ENCODE measurements at places on chromosomes 1 and 21.

- DNase-seq = peak; percentile 69
These were observed 53.8 kb downstream of the STUM start for GRCh38 chr1:226602186-226603021.

- DNase-seq = no peak
These were observed 55.9 kb downstream of the SLC35F3 start for GRCh38 chr1:233960386-233960785.

DNA sequence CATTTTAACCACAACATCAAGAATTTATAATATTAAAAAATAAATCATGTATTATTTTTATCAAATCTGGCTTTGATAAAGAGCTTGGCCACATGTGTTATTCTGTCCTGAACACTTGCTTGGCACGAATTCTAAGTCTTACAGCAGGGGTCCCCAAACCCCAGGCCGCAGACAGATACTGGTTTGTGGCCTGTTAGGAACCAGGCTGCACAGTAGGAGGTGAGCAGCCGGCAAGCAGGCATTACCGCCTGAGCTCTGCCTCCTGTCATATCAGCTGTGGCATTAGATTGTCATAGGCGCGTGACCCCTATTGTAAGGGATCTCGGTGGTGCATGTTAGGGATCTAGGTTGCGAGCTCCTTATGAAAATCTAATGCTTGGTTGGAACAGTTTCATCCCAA lies 127.6 kb upstream of the IVNS1ABP start:
- DNase-seq = no peak

GRCh38 chr1:90339811-90340210 lies 344.9 kb downstream of the ZNF326 start:
- no peak for DNase-seq

DNA sequence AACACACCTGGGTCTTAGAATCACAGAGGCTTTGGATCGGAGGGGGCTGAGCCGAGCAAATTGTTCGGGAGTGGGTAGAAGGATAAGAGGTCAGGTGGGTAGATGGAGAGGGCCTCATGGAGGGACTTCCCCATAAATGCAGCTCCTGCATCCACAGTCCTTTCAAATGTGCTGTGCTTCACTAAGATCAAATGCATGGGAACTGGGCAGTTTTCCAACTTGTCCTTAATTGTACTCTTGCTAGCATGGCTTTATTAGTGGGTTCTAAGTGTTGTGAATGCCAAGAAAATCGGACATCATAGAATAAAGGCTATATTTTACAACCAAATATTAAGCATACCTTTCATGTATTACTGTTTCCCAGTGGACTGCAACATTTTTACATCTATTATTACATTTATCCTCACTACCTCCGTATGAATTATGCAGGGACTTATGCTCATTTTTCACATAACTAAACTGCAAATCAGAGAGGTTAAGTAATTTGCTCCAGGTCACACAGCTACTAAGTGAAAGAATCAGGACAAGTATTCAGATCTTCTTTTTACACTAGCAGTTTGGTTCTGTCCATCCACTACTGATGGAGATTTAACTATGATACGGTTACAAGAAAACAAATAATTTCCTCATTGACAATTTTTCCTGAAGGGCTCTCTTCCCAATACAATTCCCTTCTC lies 174.5 kb upstream of the RUNX1 start:
- DNase-seq = no peak

DNA sequence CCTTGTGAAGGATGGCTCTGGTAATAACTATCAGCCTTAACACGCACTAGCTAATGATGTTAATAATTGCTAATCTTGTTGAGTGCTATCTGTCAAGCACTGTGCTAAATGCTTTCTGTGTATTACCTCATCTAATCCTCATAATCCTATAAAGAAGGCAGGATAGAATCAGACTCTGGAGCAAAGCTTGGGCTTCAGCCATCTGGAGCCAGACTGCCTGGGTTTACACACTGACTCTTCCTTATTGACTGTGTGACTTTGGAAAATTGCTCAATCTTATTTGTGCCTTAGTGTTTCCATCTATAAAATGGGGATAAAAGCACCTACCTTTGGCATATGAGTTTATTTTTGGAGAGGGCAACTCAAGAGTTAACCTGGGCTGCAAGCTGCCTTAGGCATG lies 216.1 kb downstream of the NUF2 start:
- DNase-seq = no peak

- no peak for DNase-seq
These were observed 766 bp downstream of the RAP1GAP start for GRCh38 chr1:21668232-21668950.

- DNase-seq = no peak
These were observed 187.2 kb downstream of the FGGY start for GRCh38 chr1:59484096-59484495.

GRCh38 chr1:20640183-20640597 lies 6.9 kb downstream of the PINK1 start:
- DNase-seq = no peak

DNA sequence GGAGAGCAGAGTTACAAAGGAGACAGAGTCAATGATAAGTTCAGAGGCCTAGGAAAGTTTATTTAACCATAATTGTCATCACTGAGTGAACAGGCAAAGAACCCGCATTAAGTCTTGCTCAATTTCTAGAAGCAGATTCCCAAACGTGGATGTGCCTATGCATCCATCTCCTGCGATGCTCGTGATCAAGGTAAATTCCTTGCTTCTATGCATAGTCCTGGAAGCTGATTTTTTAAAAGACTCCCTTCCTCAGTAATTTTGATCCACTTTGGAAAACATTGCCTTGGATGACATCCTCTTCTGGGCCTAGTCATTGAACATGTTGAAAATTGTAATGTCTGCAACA lies 116.4 kb downstream of the TNFSF18 start:
- DNase-seq = no peak

DNA sequence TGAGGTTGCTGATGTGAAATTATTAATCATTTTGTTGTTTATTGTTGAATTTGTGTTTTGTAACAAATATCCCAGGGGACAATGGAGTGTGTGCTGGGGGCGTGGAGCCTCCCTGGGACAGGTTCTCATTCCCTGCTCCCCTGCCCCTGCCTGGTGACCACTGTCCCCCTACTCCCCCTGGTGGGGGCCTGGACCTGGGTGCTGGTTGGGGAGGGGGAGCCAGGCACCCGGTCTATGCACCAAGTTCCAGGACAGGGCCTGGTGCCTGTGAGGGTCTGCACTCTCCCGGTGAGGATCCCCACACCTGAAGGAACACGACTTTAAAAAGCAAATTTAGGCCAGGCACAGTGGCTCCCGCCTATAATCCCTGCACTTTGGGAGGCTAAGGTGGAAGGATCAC lies 42.4 kb downstream of the CHD5 start:
- no peak for DNase-seq

- no peak for DNase-seq
These were observed 93.8 kb upstream of the PLPPR4 start for GRCh38 chr1:99170516-99170915.

- DNase-seq = no peak
These were observed 34.4 kb upstream of the MAB21L3 start for GRCh38 chr1:116076831-116077230.

GRCh38 chr1:3775490-3776230 lies 3.1 kb downstream of the SMIM1 start:
- DNase-seq = no peak

DNA sequence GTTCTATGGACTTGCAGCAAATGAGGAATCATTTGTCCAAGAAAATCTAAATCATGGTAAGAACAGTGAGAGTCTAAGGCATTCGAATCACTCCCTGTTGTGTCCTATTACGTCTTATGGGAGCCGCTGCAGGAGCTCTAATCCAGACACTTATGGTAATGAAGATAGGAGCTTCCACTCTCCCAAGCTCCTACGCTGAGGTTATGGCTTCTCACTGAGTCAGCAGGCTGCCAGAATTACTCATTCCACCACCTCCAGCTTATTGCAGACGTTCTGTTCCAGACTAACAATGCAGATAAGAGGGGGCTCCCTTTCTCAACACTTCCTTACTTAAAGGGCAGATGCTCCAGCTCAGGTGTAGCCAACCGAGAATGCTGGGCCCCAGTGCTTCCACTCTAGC lies 212.6 kb downstream of the GREM2 start:
- DNase-seq = no peak

DNA sequence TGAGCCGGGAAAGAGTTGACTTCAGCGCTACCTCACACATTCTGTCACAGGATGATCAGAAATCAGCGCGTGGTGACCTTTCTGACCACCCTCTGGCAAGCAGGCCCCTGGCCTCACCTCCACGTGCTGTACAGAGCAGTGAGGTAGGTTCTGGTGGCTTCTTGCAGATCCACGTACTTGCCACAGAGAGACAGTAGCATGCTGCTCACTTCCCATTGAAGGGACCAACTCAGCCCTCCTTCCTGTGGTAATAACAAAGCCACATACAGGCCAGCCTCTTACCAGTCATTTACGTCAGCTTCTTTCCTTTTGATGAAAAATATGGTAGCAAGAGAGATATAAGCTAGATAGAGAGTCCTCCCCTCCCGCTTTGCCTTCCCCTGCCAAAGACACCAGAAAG lies 200.7 kb downstream of the CHRM3 start:
- DNase-seq = no peak

- no peak for DNase-seq
These were observed 148.3 kb downstream of the PEX14 start for GRCh38 chr1:10622910-10623685.

DNA sequence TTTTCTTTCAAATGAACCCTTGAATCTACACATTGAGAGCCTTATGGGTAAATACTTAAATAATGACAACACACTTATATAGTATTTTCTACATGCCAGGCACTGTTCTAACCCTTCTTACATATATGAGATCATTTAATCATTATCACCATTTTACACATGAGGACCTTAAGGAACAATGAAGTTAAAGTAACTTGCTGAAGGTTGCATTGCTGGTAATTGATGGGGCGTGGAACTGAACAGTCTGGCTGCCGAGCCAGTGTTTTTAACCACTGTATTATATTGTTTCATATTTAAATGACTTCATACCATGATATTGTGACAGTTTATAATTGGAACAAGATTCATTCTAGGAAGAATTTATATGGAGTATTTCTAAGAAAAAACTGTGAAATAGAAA lies 111.9 kb upstream of the TENT5C start:
- no peak for DNase-seq

DNA sequence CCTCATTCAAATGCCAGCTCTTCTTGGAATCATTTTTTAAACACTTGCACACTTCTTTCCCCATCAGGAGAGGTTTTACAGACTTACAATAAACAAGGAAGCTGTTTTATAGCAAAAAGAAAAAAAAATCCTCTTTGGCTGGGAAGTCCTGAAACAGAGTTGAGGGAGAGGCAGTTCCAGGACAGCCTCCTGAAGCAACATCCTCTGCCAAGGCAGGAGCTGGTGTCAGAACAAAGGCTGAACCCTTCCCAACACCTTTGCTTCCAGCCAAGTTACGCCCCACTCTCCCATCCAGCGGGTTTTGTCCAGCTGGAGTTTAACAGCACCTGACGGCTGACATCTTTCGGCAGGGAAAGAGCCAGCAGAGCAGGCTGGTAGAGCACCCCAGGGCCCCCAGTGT lies 287.8 kb downstream of the RRAGC start:
- peak; percentile 53 for DNase-seq

GRCh38 chr1:179205284-179205683 lies 24.2 kb downstream of the ABL2 start:
- no peak for DNase-seq

DNA sequence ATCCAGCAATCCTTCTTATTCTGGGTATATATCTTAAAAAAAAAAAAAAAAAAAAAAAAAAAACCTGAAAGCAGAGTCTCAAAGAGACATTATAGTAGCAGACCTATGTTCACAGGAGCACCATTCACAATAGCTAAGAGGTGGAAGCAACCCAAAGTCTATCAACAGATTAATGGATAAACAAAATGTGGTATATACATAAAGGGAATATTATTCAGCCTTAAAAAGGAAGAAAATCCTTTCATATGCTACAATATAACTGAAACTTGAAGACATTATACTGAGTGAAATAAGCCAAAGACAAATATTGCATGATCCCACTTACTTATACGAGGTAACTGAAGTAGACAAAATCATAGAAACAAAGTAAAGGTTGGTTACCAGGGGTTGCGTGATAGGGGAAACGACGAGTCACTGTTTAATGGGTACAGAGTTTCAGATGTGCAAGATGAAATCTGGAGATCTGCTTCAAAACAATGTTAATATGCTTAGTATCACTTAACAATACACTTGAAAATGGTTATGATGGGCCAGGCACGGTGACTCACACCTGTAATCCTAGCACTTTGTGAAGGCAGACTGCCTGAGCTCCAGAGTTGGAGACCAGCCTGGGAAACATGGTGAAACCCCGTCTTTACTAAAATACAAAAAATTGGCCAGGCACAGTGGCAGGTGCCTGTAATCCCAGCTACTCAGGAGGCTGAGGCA lies 29.5 kb downstream of the PIK3R3 start:
- no peak for DNase-seq

- DNase-seq = no peak
These were observed 876.5 kb upstream of the B3GALT2 start for GRCh38 chr1:194062962-194063361.

- no peak for DNase-seq
These were observed 463.4 kb downstream of the CAMTA1 start for GRCh38 chr1:7248549-7249199.

GRCh38 chr1:100606438-100606837 lies 68.5 kb downstream of the GPR88 start:
- no peak for DNase-seq

DNA sequence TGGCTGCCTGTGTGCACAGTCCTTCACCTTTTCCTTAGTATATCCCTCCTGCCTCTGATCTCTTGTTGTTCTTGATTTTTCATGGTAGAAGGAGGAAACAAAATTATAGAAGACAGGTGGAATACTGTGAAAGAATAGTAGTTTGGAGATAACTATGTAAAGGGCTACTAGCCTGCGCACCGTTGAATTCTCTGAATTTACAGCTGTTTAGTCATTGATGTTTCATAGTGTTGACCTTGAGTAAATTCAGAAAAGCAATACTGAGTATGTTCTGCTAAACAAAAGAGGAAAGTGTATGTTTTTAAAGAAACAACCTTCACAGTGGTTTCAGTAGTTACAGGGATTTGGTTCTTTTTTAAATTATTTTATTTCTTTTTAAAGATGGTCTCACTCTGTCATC lies 18.1 kb downstream of the CAMTA1 start:
- no peak for DNase-seq

GRCh38 chr1:15848929-15849774 lies 1.6 kb downstream of the SPEN start:
- peak; percentile 49 for DNase-seq

- no peak for DNase-seq
These were observed 10.5 kb upstream of the KDF1 start for GRCh38 chr1:26970810-26971209.

DNA sequence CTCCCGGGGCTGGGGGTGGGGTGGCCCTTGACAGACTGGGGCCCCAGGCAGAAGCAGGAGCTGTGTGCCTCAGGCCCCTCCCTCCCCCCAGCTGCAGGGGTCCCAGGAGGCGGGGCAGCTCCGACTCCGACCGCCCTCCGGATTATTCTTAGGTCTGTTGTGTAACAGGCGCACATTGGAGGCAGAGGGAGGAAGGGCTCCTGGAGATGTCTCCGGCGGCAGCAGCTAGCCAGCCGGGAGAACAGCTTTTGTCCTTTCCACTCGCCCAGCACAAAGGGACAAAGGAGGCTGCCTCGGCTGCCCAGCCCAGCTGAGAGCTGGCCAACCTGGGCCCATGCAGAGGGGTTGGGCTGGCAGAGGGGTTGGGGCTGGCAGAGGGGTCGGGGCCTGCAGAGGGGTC lies 29.7 kb upstream of the PLCH2 start:
- no peak for DNase-seq

- DNase-seq = no peak
These were observed 945 bp upstream of the WNT9A start for GRCh38 chr1:227948493-227949260.

- DNase-seq = no peak
These were observed 58.5 kb upstream of the ENAH start for GRCh38 chr1:225711236-225711937.
